Upper lobe of left lung (tissue), 6 donors: ENCODE measurements at places on chromosomes 1 and 21. TPM values are rescaled to one million over a fixed set of nuclear protein-coding genes. Genes with fewer than 3 reads are reported as not detected.

- DNase-seq: no peak
Observed at GRCh38 chr1:94039871-94040569, 80.9 kb downstream of the ABCA4 start.

DNA sequence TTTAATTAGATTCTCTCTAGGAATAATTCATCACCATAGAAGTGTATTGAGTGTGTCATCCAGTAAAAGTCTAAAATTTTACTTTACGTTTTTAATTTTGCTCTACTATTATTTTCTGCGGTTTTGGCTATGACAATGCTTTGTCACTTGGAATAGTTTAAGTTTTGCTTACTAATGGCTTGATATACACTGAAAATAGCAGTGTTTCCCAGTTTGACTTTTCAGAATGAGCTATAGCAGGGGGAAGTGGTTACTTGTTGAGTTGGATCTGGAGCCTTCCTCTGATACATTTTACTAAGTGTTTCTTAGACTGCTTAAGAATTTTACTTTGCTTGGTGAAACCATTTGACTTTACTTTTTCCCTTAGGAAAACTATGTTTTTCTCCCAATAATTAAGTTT, 5.0 kb downstream of the DNAJC16 start:
- no peak for DNase-seq

Gene TCHH
- total RNA-seq: 1.0 TPM

- DNase-seq: no peak
Observed at GRCh38 chr1:62280150-62280549, 39.1 kb downstream of the KANK4 start.

Gene GUCA2B
- total RNA-seq: not detected

- peak; percentile 59 for DNase-seq
Observed at GRCh38 chr1:15704526-15705183, 20.5 kb downstream of the PLEKHM2 start.

Gene C1orf167
- 11.4 TPM for total RNA-seq

DNA sequence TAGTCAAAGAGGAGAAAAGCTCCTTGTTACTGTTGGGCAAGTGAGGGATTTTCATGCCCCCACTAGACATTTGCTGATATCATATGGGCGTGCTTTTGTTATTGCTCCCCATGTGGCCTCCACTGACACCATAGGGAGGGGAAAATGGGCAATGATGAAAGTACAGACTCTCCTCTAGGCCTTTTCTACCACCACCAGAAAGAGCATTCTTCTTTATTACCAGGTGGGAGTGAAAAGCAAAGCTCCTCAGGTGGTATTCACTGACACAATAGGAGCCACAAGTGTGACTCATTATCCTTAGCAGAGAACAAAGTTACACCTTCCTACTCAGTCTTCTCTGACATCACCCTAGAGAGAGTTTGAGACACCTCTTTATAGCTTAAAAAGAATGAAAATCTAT, 667.1 kb downstream of the LTN1 start:
- no peak for DNase-seq

DNA sequence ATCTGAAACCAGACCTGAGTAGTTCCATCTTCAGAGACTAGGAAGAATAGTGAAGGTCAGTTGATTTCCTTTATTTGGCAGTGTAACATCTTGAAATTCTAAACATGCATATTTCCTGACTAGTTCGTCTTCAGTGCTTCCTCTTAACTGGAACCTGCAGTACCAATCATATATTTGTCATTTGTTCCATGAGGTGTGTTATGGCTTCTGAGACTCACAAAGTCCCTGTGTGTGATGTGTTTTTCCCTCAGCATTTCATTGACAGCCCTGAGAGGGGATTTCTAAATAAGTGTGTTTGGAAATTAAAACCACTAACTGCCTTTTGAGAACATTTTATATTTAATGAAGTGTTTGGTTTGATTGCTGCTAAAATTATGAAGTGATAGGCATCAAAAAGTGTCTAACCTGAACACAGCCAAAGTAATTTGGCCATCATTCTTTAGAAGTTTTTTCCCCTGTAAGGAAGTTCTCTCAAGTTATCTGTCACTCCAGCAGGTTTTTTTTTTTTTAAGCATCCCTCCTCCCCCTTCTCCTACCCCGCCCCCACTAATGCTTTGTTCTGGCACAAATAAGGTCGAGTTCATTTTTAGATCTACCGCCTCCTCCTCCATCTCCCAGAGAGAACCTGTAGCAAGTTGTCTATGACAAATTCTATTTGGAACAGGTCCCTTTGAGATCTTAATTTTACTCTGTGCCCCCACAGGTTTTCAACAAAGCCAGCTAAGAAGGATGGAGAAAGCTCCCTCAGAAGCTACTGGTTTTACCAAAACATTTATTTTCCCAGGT, 61.4 kb downstream of the TMEM200B start:
- DNase-seq: no peak
